CD4-positive, alpha-beta T cell treated with Interleukin-15 for 4 hours (primary cell): ENCODE measurements at places on chromosomes 13 and 19.

- DNase-seq, result no peak
Measured at GRCh38 chr19:33392341-33393285, 19.1 kb downstream of the CEBPG start.

- no peak for DNase-seq
Measured at GRCh38 chr13:26688286-26688685, 72.3 kb downstream of the GPR12 start.

GRCh38 chr19:35081201-35081600, 34.4 kb upstream of the FXYD3 start:
- DNase-seq, result no peak

- no peak for DNase-seq
Measured at GRCh38 chr13:50720861-50721671, 122.4 kb downstream of the DLEU7 start.

DNA sequence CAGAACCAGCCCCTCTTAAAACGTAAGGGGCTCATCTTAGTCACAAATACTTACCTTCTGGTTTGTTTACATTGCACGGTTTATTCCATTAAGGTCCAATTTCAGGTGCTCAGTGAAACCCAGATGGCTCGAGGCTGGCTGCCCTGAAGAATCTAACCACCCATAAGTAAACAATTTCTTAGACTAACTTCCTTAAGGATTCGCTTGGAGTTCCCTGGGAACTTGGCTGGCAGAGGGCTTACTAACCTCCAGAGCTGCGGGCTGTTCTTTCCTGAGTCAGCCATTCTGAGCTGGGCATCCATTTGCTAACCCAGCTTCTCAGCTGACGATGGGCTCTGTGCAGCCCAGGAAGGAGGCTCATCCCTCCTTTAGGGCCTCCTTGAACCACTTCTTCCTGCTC, 262.1 kb downstream of the FGF9 start:
- DNase-seq, result no peak

- no peak for DNase-seq
Measured at GRCh38 chr19:46299004-46299509, 2.2 kb downstream of the HIF3A start.

DNA sequence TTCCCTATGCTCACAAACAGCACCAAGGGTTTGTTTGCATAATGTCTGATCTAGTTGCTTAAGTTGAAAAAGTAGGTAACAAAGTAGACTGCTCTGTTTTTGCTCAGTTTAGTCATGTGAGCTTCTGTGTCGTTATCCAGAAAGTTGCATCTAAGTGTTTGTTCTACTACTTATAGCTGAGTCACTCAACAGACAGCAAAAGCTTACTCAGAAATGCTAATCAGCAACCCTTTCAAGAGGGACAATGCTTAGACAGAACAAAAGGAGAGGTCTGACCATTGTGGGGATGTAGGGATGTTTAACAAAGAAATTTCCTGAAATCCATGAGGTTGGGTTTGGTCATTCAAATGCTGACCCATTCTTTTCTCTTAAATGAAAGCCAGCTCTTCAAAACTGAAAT, 106.4 kb downstream of the ATP8A2 start:
- no peak for DNase-seq

GRCh38 chr13:76016799-76017400, 380.8 kb downstream of the LMO7 start:
- no peak for DNase-seq

DNA sequence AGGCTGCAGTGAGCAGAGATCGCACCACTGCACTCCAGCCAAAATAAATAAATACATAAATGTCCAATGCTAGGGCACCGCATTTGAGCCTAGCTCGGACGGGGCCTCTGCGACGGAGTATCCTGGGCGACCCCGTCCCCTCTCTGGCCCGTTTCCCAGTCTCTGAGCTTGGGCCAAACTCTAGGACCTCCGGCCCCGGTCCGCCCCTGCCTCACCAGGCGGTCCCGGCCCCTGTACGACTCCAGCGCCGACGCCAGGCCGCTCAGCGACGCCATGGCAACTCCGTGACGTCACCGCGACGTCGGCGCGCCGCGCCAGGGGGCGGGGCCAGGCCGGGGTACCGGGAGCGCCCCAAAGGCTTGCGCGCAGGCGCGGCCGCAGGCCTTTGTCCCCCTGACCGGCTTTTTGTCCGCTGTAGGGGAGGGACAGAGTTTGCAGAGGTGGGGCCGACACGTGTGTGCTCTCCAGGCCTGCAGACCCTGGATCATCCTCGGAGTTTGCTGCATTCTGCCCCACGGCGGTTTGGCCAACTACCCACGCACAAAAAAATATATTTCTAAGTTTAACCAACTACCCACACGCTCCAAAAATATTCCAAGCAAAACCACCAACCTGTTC, at the start of gene PEX11G:
TSS of gene PEX11G (minus strand) at position 300 of the 618 bp plus-strand sequence. CDS start at position 275, 25 bp downstream.
- peak; percentile 88 for DNase-seq

DNA sequence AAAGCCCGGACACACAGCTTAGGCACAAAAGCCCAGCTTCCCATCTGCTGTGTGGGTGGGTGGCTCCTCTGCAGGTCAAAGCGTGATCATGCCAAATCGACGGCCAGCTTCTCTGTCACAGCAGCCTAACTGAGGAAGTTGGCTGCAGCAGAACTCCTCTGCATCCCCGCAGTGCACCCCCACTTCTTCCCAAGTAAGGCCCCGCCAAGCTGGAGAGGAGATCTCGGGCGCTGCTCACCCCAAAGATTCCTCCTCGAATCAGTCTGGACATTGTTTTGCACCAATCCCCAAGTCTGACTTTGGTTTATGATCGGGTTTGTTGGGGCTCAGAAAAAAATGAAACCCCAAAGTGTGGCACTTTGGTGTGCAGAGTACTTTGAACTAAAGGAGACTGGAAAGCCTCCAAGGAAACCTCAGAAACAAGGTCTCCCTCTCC, 19.7 kb upstream of the CPB2 start:
- no peak for DNase-seq

- DNase-seq, result no peak
Measured at GRCh38 chr19:47618771-47619170, 9.8 kb downstream of the BICRA start.

GRCh38 chr13:48615049-48615448, 38.7 kb upstream of the CYSLTR2 start:
- no peak for DNase-seq

DNA sequence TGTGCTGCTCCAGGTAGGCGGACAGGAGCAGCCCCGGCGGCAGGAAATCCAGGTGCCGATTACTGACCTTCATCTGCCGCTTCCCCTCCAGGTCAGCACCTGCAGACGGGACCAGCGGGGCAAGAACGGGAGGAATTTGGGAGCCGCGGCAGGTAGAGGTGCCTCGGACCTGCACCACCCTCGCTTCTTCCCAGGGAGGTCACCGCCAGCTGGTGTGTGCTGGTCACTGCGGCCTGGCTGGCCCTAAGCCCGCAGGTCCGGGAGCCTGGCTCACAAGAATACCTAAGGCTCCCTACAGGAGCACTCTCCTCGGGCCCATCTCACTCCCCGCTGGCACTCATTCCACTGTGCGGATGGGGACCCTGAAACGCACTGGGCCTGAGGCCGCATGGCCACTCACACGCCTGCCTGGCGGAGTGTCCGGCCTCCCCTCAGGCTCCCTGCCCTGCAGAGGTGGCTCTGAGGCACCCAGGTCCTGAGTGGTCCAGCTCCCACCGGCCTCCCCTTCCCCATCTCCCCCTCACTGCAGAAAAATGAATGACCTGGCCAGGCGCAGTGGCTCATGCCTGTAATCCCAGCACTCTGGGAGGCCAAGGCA, 4.3 kb downstream of the RNU6-9 start:
- DNase-seq, result no peak

- DNase-seq, result no peak
Measured at GRCh38 chr13:50450279-50450678, 393.2 kb downstream of the DLEU7 start.

GRCh38 chr19:33840783-33841182, 44.1 kb downstream of the KCTD15 start:
- no peak for DNase-seq

DNA sequence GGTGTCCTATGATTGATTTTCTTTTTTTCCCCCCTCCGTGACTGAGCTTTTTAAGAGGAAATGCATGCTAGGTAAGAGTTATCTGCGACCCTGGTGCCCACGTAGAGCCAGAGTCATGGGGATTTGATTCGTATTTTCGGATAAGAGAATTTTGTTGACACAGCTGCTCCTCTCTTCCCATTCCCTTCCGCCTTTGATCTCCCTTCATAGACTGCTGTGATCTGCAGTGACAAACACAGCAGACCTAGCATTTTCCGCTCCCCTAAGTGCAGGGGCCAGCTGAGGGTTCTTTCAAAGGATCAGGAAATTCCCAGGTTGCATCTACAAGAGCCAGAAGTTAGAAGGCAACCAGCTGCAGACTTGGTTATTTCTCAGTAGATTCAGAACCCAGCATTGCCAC, 70.5 kb downstream of the ZNF568 start:
- no peak for DNase-seq

DNA sequence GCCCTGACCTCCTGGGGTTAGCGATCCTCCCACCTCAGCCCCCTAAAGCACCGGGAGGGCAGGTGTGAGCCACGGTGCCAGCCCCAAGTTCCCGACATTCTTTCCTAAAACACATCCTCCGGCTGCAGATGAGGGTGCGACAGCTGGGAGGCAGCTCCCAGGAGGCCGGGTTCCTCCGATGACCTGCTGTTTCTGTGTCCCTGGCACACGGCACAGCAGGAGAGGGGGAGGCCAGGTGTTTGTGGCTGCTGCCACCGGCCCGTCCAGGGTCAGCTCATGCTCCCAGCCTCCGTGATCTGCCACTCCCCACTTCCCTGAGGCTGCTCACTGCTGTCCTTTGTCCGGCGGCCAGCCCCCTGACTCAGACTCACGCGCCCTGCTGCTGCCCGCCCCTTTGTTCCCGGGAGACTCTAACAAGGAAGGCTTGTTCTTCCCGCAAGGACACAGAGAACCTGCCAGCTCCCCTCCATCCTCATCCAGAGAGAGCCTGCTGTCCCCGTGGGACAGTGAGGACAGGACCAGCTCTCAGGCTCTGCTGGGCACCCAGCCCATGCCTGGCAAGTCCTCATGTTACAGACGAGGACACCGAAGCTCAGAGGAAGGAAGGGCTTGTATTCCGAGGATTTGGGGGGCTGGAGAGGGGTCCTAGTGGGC, 10.6 kb upstream of the MADCAM1 start:
- no peak for DNase-seq

DNA sequence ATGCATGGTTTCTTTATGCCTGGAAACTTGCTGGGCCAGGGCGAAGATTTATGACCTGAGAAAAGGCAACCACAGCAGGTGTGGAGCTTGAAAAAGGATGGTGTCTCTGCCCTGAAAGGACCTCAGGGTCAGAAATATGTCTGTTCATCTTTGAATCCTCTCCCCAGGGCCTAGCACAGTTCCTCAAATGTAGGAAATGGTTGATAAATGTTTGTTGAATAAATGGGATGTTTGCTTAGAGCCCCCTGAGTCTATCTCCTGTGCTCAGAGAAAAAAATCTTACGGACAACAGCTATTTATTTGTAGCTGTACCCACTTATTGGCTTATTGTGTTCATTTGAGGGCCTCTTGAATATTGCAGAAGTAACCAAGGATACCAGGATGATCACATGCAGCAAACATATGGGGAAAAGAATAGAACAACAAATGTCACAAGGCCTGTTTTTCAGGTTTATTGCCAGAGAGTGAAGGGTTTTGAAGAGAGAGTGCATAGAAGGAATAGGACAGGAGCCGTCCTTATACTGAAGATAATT, 114.5 kb downstream of the KLF5 start:
- no peak for DNase-seq

GRCh38 chr19:10167459-10167858, 27.3 kb downstream of the DNMT1 start:
- no peak for DNase-seq

- no peak for DNase-seq
Measured at GRCh38 chr13:64007339-64007738, 2591.7 kb upstream of the PCDH20 start.

DNA sequence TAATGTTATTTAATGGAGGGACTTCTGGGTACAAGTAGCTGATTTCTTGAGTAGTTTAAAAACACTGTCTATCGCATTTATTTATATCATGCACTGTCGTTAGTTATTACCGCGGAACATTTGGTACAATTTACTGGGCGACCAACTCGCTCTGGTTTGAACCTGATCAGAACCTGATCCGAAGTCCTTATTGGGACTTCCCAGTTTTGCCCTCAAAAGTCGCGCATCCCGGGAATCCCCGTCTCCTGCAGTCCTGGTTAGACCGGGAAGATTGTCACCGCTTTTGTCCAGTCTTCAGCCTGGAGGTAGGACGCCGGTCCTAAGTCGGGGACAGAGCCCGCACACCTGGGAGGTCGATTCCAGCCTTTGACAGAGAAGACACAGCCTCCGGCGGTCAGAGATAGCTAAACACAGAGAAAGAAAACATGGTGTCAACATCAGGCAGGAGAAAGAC, 694 bp downstream of the CLN5 start:
- peak; percentile 14 for DNase-seq

DNA sequence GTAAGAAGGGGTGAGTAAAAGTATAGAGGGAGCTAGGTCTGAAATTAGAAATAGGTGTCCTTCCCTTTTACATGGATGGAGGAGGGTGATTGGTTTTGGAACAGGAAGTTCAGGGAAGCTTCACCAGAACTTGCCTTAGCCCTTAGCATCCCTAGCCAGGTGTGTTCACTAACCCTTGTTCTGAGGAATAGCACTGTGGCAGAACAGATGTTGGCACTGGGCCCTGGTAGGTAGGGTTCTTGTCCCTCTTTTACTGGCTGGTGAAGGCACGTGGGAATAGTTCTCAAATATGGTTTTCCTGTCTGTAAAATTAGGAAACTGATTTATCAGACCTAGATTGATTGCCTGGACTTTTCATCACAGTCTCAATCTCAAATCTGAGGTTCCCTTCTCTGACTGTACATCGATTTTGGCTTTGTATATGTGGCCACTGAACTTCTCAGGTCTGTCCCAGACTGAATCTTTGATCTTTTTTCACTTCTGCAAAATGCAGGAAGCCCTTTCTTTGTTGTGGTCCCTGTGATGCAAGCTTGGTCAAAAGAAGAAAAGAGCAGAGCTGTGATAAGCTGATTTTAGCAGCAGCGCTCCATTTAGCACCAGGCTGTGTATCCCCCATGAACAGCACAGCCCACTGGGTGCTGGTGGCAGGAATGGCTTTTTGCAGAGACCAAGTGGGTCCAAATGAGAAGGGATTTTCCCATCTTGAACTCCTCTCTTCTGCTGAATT, 86.2 kb upstream of the HTR2A start:
- DNase-seq, result no peak

- no peak for DNase-seq
Measured at GRCh38 chr13:48695776-48696175, 42.0 kb downstream of the CYSLTR2 start.

DNA sequence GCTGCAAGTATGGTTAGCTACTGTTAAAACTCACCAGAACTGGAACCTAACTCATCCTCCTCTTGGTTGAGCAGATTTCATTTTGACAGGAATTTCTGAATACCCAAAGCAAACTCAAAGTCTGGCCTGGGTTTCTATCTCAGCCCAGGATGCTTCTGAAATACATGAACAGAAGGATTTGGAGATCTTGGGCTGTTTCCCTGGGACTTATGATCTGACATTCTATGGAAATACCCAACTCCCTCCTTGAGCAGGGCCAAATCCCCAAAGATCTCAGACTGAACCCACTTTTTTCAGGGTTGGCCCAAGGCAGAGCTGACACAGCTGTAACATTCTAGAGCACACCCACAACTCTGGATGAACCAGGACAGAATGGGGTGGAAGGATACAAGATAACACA, 1.1 kb upstream of the ITM2B start:
- no peak for DNase-seq
